Hypothalamus (tissue), 51 donors: ENCODE measurements at places on chromosomes 1 and 21.

GRCh38 chr1:58779801-58780382 is 4.0 kb downstream of the JUN start:
- no peak for DNase-seq

DNA sequence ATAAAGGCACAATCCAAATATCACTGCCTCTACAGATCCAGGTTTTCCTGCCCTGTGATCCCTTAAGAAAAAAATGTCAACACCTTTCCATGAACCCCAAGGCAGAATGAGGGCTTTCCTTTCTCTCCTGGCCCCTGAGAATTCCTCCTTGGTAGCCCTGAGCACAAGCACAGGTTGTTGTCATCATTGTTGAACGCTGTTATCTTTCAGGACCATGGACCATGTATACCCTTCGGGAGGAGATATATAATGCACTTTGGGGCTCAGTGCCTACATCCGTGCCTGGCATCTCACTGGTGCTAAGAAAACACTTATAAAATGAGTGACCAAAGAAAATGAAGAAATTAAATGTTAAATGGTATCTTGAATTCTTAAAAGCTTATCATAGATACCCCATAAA is 296.2 kb downstream of the SETD4 start:
- DNase-seq = no peak

DNA sequence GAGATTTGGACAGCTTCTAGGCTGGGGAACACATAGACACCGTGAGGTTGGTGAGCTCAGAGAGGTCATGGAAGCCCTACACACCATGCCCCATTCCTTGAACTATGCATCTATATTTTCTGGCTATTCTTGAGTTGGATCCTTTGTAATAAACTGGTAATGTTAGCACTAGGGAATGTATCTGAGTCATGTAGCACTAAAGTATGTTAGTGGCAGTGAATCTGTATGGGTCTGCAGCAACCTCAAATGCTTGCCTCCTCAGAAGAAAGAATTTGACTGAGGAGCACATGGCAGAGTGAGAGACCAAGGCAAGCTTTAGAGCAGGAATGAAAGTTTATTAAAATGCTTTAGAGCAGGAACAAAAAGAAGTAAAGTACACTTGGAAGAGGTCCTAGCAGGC is 43.7 kb upstream of the LRRC7 start:
- DNase-seq = no peak

DNA sequence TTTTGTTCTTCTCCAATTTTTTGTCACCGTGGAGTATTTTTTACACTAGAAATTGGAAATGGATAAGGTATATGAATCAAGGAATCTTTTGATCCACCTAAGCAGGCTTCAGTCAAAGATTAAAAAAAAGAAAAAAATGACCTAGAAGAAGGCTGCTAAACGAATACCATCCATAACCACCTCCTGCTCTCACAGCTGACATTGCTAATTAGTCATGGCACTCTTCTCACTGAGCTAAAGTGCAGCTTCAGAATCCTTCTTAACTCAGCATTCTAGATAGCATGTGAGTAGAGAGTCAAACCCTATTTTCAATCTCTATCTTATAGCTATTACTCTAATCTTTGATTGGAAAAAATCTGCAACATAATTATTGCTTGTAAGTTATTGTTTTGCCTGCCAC is 40.2 kb upstream of the ST6GALNAC5 start:
- no peak for DNase-seq

- DNase-seq = no peak
These were observed 42.5 kb upstream of the ECE1 start for GRCh38 chr1:21332554-21333311.

GRCh38 chr1:29962831-29963247 is 726.5 kb downstream of the PTPRU start:
- DNase-seq = no peak

DNA sequence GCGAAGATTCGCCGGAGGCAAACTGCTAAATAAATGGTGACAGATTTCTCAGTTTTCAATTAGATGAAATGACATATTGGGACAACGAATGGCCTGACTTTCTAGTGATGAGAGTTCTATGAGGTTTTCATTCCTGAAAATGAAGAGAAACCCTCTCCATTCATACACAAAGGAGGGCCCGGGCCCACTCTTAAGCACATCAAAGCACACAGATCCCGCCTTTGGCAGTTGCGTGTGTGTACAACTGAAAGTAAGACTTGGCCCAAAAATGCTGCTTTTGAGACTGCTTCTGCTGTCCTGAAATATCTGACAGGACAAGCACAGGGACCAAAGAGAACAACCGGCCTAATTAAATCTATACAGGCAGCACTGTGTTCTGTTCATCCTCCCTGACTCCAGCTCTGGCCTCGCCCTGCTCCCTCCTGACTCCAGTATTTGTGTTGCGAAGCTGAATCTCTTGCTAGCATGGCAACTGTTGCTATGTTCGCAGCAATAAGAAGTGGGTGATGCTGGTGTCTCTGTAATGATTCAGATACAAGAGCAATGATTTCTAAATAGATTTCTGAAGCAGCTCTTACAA is 7.4 kb downstream of the LRRC53 start:
- DNase-seq = peak; percentile 5

- no peak for DNase-seq
These were observed 435.3 kb upstream of the USP24 start for GRCh38 chr1:55650444-55650843.

DNA sequence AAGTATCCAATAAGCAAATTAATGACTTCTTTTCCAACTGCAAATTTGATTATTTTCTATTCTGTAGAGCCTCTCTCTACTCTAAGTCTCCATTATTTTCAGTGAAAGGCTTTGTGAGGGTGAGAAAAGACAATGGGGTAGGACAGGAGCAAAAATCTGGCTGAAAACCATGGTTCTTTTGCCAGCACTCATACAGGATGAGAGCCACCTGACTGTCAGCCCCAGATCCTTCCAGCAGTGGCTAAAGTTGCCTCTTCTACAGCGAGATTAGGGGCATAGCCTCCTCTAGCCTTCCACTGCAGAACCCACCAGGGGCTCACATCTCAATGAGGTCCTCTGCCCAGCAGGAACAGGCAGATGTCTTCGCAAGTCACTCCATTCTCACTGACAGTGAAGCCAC is 23.7 kb downstream of the NMNAT2 start:
- DNase-seq = no peak

GRCh38 chr1:169289016-169289415 is 78.6 kb downstream of the NME7 start:
- no peak for DNase-seq

DNA sequence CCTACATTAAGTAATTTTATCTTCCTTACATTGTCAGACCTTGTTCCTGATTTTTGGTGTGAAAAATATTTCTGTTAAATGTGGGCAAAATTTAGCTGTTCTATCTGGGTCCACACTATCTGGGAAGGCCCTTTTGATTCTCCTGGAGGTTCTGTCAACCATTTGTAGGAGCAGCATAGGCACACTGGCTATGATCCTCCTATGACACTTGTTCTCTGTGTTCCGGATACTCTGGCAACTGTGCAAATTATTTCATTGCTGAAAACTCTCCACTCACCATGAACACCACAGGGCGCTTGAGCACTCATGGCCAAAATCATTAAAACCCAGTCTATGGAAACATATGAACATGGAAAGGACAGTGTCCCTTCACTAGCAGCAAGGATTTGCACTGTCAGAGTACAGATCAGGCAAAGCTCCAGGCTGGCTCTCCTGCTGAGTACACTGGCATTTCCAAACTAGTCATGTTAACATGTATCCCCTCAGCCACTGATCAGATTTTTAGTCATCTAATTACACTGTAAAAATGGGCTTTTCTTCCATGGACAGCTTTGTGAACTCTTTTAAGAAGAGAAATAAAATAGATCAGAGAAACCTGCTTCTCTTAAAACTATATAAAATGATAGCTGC is 43.9 kb upstream of the SGIP1 start:
- no peak for DNase-seq

DNA sequence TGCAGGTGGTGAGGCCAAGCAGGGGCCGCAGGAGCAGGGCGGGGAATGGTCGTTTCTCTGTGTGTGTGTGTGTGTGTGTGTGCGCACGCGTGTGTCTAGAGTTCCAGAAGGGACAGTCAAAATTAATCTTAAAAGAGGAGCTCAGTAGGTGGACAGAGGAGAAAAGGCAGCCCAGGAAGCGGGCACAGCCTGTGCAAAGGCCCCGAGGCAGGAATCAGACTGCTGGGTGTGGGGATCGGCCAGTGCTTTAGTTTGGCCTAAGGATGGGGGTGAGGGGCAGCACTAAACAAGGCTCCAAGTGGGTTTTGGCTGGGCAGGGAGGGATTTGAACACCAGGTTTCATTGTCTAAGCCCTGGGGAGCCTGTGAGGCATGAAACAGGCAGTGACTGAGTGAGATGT is 21.7 kb downstream of the EPHA8 start:
- no peak for DNase-seq

- no peak for DNase-seq
These were observed 7.7 kb upstream of the HTR1D start for GRCh38 chr1:23224739-23225648.
